ENCODE measurements at places on chromosomes 16 and 17.

DNA sequence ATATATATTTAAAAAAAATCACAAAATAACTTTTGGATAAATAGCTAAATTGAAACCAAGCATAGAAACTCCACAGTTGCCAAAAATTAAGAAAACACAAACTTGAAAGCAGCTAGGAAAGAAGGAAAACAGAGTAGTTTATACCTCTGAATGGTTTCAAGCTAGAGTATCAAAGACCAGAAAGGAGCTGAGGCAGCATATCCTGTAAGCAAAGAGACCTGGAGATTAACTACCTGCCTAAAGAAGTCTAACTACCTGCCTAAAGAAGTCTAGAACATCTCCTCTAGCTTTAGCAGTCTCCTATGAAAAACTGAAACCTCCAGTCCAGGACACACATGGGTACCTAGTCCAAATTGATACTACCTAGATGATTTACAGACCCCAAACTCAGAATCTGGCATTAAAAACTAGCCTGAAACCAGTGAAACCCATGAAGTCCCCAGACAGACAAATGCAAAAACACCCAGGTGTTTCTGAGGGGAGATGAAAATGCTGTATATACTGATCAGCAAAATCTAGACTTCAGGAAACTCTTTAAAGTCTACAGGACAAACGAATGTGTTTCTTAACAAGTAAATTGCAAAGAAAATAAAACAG is 17.6 kb downstream of the APPBP2 start:
- no peak for DNase-seq

DNA sequence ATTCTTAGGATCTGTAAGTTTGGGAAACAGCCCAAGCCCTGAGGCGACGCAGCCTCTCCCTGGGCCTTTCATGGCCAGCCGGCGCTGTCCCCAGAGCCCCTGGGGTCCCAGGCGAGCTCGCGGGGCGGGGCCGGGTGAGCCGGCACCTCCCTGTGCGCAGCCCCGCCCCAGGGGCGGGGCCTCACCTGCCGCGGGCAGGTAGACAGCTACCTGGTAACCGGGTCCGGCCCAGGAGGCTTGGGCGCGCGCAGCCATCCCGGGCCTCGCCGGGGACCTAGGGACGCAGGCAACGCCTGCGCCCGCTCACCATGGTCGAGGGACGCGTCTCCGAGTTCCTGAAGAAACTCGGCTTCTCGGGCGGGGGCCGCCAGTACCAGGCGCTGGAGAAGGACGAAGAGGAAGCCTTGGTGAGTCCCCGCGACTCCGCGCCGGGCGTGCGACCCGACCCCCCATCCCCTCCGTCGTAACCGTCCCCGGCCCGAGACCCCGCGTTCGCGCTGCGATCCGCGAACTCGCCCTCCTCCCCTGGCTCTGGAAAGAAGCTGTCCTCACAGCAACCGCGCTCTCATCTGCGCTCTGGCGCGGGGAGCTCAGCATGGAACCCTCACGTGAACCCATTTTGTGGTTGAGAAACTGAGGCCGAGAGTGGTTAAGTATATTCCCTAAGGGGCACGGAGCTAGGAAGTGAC is at the start of gene ATP2C2:
Gene ATP2C2 (plus strand): TSS at position 231 of the 689 bp plus-strand sequence. CDS start 78 bp downstream, at position 309.
- no peak for DNase-seq

- no peak for DNase-seq
Observed at GRCh38 chr17:59699786-59700185, 7.4 kb downstream of the PTRH2 start.

GRCh38 chr17:1217089-1217385 is 37.3 kb upstream of the ABR start:
- no peak for DNase-seq

- no peak for DNase-seq
Observed at GRCh38 chr17:63850401-63850800, 7.9 kb upstream of the SMARCD2 start.

GRCh38 chr17:14701886-14702285 is 401.0 kb downstream of the HS3ST3B1 start:
- no peak for DNase-seq

DNA sequence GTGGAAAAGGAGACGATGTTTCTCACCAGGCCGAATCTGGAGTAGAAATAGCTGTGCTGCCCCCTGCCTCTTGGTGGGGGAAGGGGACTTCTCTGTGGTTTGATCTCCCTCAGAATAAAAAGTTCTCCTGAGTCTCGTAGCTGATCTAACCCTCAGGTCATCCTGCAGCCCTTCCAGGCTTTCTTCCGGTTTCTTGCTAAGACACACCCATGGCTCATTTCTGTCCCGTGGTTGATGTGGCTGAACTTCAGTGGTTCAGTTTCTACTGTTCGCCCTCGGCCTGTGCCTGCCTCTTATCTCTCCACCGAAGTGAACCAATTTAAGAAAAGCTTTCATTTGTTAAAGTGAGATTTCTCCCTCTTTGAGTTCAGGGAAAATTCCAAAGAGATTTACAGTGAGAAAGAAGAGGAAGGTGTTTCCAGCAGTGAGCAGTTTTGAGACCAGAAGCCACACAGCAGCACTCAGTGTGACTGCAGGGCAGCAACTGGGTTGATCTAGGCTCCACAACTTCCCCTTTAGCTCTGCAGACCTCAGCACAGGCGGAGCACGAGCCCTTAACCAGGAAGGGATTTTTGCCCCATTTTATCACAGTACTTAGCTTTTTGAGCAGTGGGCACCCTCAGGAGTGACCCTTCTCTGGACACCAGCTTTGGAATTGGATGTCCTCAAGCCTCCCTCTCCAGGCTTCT is 34.9 kb upstream of the CACNG5 start:
- no peak for DNase-seq

DNA sequence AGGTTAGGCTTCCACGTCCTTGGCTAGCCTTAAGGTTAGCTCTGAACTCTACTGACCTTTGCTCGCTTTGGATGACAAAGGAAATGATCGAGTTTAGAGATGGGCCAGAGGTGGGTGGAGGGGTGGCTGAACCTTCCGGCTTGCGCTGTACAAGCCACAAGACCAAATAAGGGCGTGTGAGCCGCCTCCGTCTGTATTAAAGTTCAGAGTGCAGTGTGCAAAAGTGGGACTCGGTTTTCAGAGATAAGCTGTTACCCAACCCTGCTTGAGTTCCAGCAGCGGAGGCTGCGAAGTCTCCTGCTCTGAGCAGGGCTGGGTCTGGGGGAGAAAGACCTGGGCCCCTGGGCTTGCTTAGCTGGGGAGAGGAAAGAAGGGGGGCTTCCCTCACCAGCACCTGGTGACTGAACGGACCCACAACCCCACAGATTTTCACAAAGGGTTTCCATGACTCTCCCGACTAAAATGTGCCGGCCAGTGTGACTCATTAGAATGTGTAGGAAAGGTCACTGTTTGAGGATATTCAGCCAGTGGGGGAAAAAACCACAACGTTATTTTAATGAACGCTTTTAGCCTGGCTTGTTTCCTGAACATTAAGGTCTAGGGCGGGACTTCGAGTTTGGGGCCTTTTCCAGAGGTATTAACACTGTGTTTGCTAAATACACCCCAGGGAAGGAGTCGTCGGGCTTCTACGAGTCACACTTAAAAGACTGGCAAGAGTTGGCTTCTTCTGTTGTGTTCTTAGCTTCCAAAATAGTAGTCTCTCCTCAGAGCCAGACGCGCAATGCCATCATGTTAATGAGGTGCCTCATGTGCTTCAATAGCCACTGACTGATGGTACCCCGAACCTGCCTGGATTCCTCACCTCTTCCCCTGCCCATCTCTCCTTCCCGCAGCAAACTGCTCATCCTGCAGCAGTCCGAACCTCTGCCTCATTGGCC is 67.0 kb downstream of the CENPV start:
- peak; percentile 82 for DNase-seq

GRCh38 chr17:83199500-83200201 is 120.2 kb downstream of the METRNL start:
- DNase-seq, result no peak

DNA sequence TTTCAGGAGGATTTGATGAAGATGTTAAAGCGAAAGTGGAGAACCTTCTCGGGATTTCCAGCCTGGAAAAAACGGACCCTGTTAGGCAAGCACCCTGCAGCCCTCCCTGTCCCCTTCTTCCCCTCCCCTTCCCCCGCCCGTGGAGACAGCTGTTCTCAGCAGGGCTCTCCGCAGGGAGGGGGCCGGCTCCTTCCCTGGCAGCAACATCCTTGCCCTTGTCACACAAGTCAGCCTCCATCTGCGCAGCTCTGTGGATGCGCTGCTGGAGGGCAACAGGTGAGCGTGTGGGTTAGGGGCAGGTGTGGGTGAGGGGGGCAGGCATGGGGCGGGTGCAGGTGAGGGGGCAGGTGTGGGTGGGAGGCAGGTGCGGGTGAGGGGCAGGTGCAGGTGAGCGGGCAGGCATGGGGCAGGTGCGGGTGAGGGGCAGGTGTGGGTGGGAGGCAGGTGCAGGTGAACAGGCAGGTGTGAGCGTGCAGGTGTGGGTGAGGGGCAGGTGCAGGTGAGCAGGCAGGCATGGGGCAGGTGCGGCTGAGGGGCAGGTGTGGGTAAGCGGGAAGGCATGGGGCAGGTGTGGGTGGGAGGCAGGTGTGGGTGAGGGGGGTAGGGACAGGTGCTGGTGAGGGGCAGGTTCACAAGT is 9.4 kb downstream of the CYBC1 start:
- no peak for DNase-seq

- no peak for DNase-seq
Observed at GRCh38 chr17:39484178-39484577, 22.9 kb downstream of the CDK12 start.

DNA sequence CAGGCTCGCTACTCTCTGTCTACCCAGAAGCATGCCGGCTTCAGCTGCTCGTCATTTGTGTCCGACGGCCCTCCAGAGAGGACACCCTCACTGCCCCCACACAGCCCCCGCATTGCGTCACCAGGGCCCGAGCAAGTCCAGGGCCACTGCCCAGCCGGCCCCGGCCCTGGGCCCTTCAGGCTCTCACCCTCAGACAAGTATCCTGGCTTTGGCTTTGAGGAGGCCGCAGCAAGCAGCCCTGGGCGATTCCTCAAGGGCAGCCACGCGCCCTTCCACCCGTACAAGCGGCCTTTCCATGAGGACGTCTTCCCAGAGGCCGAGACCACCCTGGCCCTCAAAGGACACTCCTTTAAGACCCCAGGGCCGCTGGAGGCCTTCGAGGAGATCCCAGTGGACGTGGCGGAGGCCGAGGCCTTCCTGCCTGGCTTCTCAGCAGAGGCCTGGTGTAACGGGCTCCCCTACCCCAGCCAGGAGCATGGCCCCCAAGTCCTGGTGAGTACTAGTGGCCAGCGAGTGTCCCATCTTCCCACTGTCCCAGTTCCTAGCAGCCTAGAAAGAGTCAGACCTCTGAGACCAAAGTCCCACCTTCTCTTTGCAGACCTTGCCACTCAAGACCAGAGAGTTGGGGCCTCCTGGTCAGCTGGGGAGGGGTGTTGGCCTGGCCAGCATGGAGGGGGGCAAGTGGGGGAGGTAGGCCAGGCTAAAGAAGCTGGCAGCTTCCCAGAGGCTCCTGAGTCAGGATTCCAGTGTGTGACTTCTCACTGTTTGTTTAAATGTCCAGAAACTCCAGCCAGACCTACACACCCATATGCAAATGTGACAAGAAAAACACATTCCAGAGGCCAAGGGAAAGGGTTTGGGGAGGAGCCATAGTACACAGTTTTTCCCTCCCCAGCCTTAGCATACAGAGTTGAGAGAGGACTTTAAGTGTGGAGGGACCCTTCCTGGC is 18.6 kb downstream of the FOXN1 start:
- DNase-seq, result peak; percentile 26

DNA sequence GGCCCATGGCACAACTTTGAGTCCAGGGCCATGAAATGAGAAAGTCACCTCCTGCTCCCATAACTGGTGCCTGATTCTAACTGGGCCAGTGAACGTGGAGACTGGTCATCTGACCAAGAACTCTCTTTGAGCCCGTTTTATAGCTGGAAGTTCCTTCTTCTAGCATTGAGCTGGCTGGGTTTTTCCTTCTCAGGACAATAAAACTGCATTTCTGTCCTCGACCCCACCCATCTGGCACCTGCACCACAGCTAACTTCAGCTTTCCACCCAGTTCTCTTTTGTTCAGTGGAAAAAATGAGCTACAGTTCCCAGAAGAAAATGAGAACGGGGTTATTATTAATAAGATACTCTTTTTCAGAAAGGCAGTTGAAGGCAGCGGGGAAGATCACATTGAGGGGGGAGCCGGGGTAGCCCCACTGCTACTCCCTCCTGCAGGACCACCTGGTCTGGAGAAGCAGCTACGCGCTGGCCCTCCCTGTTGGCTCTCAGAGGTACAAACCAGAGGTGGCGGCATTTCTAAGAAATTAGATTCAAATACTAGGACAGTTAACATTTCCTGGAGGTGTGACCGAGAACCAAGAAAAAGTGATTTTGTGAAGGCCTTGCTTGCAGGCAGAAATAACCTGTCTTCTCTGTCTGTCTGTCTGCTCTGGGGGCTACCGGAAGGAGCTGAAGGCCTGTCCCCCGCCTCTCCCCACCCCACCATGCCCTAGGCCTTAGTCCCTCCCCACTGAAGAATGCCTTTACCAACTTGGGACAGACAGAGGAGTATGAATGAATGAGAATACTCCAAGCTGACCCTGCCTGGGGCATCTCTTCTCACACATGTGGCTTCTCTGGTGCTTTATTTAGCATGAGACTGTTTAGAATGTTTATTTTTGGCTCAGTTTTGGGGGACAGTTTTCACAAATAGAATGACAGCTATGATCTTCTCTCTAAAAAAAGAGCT is 123.9 kb downstream of the XYLT1 start:
- no peak for DNase-seq

DNA sequence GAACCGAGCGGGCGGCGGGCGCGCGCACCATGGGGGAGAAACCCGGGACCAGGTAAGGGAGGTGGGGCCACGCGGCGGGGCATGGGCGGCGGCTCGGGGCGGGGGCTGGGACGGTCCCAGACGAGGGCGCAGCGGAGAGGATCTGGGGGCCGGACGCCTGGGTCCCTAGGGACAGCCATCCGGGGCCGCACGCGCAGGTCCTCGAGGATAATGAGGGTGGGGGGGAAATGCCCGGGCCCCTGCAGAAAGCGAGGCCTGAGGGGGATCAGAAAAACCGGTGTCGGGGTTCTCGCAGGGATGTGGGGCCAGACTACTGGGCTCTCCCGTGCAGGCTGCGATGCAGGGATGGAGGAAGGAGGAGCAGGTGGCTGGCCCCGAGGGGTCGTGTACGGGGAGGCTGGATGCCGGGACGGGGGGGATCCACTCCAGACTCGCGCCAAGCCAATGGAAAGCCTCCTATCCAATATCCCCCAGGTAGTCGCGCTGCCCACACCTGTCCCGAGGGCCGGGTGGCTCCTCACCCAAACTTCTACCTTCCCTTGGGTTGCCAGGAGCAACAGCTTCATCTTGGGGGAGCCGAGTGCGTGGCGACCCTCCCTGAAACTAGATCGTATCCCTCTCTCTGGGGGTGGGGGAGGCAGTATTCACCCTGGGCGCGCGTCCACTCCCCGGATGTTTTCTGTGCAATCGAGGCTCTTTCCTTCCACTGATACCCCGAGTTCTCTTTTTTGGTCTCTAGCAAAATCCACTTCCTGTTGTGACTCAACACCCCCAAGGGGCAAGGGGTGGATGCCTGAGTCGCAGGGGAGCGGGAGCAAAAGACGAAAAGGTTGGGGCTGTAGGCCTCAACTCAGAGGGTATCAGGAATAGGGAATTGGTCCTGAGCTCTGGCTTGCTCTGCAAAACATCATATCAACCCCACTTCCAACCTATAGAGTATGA is 532 bp downstream of the ARRB2 start:
- DNase-seq, result no peak

All from urothelium cell line (cell line).